T-helper 1 cell (primary cell): ENCODE measurements at places on chromosomes 1 and 21.

DNA sequence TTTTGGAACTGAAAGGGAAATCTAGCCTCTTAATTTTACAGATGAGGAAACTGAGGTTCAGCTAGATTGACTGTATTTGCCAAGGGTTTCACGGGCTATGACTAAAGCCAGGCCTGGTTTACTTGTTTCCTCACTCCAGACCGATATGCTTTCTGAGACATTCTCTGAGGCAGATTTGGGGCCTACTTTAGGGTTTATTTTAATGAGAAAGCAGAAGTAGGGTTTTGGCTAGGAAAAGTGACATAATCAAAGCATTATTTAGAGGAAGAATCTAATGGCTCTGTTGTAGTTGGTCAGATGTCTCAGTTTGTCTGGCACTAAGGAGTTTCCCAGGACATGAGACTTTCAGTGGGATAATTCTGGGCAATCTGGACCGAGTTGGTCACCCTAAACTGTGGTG, 1.5 kb upstream of the RPTN start:
- DNase-seq, result no peak

DNA sequence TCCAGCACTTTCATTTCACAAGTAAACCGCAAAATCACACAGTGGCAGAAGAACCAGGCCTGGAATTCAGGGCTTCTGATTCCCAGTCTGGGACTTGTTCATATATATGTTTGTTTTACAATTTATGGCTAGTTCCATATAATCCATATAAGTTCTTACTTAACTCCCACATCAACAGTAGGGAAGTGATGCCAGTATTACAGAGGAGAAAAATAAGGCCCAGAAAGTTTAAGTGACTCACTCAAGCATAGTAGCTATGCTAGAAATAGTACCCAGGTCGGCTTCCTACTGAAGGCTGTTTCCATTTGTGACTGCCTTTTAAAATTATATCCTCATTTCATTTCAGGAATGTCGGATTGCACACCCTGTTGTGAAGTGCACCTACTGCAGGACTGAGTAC, 1.4 kb downstream of the FAM76A start:
- no peak for DNase-seq

DNA sequence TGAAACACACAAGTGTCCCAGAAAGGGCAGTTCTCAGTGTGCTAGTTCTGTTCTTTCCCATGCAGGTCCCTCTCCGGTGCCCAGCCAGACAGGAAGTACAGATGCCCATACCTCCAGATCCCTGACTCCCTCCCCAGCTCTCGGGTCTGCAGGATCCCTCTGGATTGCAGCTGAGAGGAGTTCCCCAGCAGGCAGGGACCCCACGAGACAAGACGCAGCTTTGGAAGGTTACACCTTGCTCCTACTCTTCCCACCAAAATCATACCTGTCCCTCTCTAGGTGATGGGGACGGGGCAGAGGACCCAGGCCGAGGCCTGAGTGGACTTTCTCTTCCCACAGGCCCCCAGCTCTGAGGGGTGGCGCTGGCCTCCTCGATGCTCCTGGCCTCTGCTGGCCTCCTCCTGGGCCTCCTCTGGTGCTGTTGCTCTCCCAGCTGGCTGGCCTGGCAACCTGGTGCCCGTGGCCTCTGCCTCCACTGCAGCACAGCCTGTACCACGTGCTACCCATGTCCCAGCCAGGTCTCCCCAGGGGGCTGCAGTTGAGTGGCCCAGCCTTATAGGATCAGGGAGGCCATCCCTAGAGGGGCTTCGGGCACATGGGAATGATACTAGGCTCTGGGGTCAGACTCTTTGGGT, 9.4 kb downstream of the LDLRAD2 start:
- DNase-seq, result no peak

- no peak for DNase-seq
Observed at GRCh38 chr1:207960346-207960745, 49.4 kb upstream of the CD34 start.

GRCh38 chr1:23506376-23507107, 22.6 kb upstream of the ASAP3 start:
- DNase-seq, result no peak

DNA sequence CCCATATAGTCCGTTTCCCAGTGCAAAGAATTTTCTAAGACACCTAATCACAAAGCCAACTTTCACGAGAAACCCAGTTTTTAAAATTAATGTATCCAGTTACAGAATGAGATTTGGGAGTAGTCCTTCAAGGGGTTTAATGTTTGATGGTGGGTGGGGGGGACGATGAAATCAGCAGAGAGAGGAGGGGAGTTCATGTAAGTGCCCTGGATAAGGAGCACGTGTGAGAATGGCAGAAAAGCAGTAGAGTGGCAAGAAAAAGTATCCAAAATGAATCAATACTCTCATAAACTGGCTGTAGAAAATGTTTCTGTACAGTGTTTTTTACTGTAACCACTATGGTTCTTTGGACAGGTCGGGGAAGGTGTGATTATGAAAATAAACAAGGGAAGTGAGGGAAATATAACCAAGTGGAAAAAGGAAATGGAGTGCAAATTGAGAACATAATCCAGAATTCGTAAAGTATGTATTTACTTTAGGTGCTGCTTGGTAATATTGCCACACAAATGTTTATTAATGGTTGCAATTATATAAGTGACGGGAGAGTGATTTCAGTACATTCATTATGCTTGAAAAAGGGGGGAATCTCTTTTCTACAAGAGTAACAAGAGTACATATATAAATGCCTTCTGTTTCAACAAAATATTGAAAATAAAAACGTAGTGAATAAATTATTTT, 118.7 kb upstream of the RRP15 start:
- no peak for DNase-seq

GRCh38 chr1:228150461-228151179, 890 bp downstream of the GJC2 start:
- no peak for DNase-seq

GRCh38 chr1:92695104-92695503, 89.8 kb downstream of the EVI5 start:
- no peak for DNase-seq

- DNase-seq, result no peak
Observed at GRCh38 chr1:166164995-166165660, 1.7 kb downstream of the FAM78B start.

DNA sequence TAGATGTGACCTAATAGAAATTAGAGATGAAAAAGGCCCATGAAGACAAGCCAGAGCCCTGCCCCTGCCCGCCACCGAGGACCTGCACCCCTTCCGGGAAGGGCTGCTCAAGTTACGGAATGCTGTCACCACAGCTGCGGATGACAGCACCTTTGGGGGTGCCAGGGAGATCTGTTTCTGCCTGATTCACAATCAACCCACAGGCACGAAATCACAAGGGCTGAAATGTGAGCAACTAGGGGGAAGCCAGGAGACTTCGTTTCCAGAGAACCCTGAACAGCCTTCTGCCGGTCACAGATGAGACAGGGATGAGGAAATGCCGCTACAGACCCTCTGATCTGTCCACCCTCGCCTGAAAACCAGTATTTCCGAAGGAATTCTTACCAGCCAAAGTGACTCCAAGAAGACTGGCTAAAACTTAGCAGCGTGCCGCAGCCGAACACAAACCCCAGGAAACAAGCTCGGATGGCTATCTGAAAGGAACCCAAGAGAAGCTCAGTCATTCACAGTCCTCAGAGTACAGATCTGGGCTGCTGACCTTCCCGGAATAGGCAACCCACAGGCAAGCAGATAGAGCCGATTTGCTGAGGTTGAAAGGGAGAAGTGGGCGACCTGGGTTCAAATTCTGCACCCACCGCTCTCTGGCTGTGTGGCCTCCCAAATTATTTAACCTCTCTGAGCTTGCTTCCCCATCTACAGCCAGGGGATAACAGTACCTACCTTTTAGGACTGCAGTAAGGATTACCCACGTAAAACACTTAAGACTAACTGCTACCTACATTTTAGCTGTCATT, 1.1 kb downstream of the ICMT start:
- DNase-seq, result no peak

- DNase-seq, result no peak
Observed at GRCh38 chr1:245060684-245061374, 94.0 kb upstream of the KIF26B start.

DNA sequence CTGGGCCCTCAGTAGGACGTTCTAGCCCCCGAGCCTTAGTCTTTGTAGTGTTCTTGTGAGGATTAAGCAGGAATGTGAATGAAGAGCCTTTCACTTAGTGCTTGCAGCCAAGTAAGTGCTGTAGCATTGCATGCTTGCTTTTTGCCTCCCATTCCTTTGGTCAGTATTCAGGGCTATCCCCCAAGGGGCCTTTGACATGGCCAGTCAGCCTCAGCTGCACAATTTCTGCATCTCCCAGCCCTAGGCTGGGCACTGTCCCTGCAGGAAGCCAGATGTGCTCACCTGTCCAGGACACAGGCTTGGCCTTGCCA, 30.5 kb downstream of the SOX13 start:
- no peak for DNase-seq
